Renal pelvis (tissue), 12 donors: ENCODE measurements at places on chromosomes 4 and X. TPM values are rescaled to one million over a fixed set of nuclear protein-coding genes. Genes with fewer than 3 reads are reported as not detected.

- no peak for DNase-seq
Measured at GRCh38 chr4:69066945-69067344, 29.3 kb upstream of the UGT2B7 start.

DNA sequence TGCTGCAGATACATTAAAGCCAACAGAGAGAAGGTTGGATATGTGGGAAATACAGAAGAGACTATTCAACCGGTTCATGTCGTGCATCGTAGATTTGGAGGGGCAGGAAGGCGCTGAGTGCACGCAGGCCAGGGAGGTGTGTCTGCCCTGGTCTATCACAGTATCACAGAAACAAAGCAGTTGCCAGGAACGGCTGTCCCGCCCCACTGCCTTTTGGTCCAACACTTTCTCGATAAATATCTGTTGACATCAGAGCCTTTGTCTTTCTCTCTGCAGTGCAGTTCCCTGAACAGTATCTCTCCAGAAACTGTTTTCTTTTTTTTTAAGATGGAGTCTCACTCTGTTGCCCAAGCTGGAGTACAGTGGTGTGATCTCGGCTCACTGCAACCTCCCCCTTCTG, 151.1 kb upstream of the BCOR start:
- DNase-seq, result no peak

GRCh38 chr4:32562010-32562409, 1841.8 kb downstream of the PCDH7 start:
- DNase-seq, result no peak

GRCh38 chrX:110374559-110374958, 15.9 kb downstream of the RTL9 start:
- no peak for DNase-seq

DNA sequence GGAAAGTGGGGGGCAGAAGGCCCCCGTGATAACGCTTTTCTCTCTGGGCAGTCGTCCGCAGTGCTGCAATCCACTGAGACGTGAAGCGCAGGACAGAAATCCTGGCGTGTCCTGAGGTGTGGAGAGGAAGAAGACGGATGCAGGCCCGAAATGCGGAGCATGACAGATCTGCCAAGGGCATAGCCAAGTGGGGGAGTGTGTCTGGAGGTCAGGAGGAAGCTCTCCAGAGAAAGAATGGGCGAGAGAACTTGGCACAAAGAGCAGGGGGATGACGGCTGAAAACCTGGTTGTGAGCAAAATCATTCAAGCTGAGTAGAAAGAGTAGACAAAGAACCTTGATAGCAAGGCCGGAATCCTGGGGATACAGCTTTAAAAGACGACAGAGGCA, 23.7 kb upstream of the HELT start:
- no peak for DNase-seq

Gene USP17L15
- not detected for polyA plus RNA-seq

GRCh38 chr4:182547435-182547834, 304.2 kb downstream of the TENM3 start:
- DNase-seq, result no peak

DNA sequence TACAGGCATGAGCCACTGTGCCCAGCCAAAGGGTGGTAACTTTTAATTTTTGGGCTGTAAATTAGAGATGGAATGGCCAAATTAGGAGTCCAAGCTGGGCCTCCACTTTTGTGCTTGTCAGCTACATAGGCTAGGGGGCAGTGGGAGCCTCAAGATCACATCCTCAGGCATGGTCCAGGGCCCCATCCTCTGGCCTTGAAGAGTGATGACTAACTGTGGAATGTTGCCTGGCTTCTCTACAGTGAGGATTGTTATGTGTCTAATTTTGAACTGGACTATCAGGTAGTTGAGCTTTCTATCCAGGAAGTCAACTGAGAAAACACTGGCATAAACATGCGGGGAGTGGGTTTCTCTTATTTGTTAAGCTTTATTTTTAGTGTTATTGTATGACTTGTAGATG, 33.0 kb downstream of the CCNG2 start:
- DNase-seq, result no peak

GRCh38 chrX:110915111-110915510, 119.5 kb upstream of the CHRDL1 start:
- DNase-seq, result peak; percentile 3

DNA sequence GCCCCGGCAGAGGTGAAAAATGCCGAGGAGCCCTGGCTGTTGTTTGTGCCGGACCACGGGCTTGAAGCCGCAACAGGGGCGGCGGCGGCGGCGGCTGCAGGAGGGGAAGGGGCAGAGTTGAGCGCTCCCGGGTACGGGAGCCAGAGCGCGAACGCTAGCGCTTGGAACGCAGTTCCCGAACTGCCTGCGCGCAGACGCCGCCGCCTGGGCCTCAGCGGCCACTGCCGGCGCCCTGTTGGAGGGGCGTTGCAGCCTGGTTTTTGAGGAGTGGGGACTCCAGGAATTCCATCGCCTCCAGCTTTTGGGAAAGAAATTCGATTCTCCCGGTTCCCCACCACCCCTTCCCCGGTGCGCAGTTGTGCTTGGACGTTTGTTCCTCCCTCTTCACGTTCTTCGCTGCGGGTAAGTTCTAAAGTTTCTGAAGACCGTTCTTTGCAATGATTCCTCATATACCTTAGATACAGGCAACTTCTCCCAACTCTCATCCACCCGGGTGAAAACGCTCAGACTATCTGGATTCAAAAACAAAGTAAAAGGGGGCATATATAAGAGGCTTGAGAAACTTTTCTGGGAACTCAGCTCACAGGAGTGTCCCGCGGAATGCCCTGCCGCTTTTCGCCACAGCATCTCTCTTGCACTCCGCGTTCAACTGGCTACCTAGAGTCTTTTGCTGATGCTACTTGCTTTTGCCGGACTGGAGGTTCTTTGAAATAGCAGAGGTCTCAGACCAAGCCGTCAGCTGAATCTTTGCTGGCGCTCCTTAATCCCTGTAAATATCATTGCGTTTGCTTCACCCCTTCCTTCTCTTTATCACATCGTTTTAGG, 1.0 kb downstream of the FAT4 start:
- DNase-seq, result peak; percentile 61

DNA sequence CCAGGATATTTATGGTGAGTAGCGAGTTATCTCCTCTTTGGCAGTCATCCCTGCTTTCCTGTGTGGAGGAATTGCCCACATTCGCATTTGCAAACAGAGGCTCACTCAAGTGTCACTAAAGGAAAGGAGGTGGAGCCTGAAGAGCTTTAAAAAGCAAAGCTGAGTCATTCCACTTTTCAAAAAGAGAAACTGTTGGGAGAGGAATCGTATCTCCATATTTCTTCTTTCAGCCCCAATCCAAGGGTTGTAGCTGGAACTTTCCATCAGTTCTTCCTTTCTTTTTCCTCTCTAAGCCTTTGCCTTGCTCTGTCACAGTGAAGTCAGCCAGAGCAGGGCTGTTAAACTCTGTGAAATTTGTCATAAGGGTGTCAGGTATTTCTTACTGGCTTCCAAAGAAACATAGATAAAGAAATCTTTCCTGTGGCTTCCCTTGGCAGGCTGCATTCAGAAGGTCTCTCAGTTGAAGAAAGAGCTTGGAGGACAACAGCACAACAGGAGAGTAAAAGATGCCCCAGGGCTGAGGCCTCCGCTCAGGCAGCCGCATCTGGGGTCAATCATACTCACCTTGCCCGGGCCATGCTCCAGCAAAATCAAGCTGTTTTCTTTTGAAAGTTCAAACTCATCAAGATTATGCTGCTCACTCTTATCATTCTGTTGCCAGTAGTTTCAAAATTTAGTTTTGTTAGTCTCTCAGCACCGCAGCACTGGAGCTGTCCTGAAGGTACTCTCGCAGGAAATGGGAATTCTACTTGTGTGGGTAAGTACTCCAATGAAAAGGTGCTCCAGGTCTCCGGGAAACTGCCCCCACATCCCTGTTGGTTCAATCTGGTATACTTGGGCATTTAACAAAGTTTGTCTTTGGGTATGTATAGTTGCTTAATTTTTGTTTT, at the start of gene EGF:
Gene EGF (plus strand): TSS at position 178 of the 890 bp plus-strand sequence. CDS start 453 bp downstream, at position 631.
- peak; percentile 21 for DNase-seq

DNA sequence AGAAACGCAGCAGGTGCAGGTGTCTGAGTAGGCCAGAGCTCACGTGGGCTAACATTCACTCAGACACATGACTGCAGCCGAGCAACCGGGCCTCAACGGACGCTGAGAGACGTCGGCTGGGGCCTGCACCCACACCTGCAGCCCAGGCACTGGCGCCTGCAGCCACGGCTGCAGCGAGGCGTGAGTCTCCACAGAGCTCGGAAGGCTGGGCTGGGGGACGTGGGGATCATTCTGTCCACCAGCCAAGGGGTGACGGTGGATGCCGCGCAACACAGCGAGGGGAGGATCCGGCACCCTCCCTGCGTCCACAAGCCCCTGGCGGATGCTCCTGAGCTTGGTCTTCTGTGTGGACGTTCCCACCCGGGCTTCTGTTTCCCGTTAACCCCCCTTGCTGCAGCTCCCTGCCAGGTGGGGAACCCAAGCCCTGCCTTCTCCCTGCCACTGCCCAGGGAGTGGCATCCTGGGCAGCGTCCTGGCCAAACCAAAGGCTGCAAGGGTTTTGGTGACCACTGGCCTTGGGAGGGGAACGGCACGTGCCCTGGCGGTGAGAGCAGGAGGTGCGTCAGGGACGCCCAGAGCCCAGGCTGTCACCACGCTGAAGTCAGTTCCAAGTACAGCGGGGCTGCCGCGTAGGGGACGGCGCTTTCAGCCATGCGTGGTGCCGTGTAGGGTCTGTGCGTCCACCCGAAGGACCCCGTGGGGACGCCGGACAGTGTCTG, 16.3 kb downstream of the PPP2R3B start:
- no peak for DNase-seq

DNA sequence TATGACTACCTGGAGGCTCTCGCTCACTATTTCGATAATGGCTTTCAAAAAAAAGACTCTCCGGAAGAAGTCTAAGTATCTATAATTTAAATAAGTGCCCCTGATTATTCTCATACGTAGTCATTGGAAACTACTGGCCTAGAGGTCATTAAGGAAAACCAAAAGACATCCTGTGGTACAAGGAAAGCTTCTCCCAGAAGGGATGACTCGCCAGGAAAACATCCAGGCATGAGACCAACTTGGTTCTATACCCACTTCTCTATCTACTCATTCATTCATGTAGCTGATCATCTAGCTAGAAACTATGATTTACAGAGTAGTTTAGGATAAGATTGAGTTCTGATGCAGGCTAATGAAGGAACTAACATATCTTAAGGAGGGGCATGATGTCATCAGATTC, 37.7 kb downstream of the SOX3 start:
- DNase-seq, result no peak

DNA sequence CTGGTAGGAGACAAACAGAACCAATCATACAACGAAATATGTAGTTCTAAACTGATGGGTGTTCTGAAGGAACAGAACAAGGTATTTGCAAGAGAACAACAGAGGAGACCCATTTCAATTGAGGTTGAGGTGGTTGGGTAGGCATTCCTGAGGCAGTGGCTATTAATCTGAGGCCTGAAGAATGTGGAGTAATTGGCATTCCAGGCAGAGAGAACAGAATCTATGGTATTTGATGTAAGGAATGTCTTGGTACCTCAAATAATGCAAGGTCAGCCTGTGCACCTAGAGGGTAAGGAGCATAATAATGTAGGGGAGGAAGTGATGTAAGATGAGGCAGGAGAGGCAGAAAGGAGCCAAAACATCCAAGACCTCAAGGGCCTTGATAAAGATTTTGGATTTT, 109.5 kb upstream of the TEX13C start:
- no peak for DNase-seq

DNA sequence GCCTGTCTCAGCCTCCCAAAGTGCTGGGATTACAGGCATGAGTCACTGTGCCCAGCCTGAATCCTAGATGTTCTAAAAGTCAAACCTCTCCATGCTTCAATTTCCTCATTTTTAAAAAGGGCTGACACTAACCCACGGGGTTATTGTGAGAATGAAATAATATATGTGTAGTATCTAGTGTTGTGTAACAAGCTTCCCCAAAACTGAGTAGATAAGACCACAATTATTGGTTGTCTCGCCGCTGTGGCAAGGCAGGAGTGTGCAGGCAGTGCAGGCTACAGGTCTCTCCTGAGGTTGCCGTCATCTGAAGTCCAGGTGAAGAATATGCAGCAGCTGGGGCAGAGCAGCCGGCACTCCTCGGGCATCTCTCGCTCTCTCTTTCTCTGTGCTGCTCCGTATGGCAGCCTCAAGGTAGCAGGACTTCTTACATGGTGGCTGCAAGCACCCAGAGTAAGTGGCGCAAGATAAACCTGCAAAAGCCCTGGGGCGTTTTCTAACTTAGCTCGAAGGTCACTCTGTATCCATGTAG, 30.9 kb downstream of the RAB33B start:
- DNase-seq, result no peak

GRCh38 chrX:136835761-136836160, 44.8 kb downstream of the RBMX start:
- no peak for DNase-seq

- no peak for DNase-seq
Measured at GRCh38 chrX:84737471-84737871, 235.2 kb upstream of the HDX start.

- no peak for DNase-seq
Measured at GRCh38 chr4:84597450-84597849, 14.5 kb downstream of the CDS1 start.

DNA sequence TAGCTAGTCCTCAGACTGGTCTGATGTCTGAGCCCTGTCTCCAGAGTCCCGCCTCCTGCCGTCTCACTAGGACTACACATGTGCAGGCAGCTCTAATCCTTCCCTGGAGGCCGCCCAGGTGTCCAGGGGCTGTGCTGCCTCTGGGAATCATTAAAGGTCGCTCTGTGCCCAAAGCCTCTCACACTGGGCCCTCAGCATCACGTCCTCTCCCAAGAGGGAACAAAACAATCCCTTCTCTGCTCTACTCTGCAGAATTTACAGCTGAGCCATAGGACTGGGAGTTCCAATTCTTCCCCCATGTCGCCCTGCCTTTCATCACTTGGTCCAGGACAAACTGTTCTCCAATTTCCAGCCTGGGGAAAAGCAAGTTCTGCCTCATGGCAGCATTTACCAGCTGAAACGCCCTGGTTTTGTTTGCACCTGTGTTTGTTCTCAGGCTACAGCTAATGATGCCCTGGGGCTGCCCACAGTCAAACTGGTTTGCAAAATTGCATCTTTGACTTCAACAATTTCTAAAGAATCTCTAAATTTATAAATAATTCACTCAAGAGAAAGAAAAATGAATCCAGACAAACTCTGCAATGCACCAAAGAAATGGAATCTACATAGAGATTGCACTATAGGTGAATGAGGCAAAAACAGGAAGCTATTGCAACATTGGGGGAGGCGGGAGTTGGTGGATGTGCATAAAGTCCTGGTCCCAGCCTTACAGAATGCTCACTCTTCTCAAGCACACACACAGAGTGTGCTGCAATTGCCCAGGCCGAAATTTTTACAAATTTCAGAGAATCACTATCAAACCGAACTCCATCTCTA, 7.2 kb upstream of the MRFAP1 start:
- DNase-seq, result no peak

Gene SYP
- polyA plus RNA-seq, result 3.3 TPM

DNA sequence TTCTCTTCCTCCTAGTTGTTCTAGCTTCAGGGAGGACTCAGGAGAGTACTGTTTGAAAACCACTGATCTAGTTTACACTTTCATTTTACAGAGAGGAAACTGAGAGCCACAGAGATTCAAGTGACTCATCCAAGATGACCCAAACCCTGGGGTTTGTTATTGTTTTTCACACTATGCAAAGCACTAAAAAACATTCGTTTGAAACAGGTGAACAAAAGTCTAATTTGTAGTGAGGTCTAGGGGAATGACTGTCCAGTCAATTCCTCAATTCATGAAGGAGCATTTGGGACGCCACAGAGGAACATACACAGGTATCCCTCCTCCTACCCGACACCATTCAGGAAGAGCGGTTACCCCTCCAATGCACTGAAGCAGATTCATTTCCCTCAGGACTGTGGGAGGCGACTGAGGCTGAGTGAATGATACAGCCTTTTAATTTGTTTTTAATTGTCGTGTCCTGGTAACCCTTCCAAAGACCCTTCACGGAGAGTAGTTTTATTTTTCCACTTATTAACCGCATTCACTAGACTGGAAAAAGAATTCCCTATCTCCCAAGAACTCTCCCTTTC, 30.3 kb downstream of the TLR10 start:
- no peak for DNase-seq
